ENCODE measurements at places on chromosomes 4 and X.

- DNase-seq = no peak
Observed at GRCh38 chrX:39903343-39903742, 194.4 kb downstream of the BCOR start.

- no peak for DNase-seq
Observed at GRCh38 chr4:177771645-177772044, 329.4 kb upstream of the AGA start.

DNA sequence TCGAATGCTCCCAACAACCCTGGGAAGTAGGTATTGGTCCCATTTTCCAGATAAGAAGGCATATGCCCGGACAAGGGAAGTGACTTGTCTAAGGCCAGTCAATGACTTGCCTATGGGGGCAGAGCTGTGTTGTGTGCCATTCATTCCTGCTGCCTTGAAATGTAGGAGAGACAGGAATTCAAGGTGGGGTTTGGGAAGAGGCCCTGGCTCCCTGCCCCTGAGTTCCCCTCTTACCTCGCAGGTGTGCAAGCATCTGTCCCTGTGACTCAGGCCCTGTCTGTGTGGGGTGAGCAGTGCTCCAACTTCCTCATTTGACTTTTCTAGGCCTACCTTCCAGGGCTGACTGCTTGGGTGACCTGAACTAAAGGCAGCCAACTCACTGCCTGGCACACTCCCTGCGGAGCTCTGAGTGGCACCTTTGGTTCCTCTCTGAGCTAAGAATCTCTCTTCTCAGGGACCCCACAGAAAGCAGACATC, 5.1 kb downstream of the EFNB1 start:
- DNase-seq = no peak

- no peak for DNase-seq
Observed at GRCh38 chrX:47623540-47624027, 3.9 kb upstream of the SYN1 start.

- DNase-seq = no peak
Observed at GRCh38 chr4:53899586-53900270, 164.7 kb downstream of the CHIC2 start.

Data from substantia nigra (tissue), 51 donors.